ENCODE measurements at places on chromosomes 4 and X.

- no peak for DNase-seq
Measured at GRCh38 chrX:24080704-24081103, 25.9 kb downstream of the EIF2S3 start.

GRCh38 chr4:141654098-141654497 lies 17.7 kb downstream of the IL15 start:
- no peak for DNase-seq

GRCh38 chrX:129731228-129731627 lies 7.6 kb upstream of the XPNPEP2 start:
- no peak for DNase-seq

GRCh38 chrX:48676893-48677270 lies 6.7 kb upstream of the WAS start:
- no peak for DNase-seq

DNA sequence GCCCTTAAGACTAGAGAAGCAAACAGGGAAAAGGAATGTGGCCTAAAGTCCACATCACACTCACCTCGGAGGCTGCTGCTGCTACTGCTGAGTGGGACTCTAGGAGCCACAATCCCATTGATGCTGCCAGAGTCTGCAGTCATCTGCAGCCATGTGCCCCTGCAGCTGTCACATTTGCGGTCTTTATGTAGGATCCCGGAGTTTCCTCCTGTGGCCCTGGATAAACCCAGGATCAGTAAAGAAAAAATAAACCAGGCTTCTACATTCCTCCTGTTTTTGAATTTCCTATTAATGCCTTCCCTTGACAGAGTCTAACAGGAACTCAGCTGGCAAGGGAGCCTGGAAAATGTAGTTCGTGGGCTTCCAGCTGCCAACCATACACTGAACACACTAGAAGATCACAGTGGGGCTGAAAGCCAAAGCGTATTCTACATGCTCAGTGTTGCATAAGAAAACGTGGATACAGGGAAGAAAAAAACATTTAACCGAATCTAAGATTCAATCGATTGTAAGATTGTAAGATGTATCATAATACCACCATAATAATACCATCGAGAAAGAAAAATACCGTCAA lies 10.3 kb upstream of the PHEX start:
- DNase-seq: no peak
